NCI-H510A (cell line): ENCODE measurements at places on chromosomes 2 and 18.

- DNase-seq, result no peak
Measured at GRCh38 chr2:197054437-197054836, 127.9 kb upstream of the PGAP1 start.

DNA sequence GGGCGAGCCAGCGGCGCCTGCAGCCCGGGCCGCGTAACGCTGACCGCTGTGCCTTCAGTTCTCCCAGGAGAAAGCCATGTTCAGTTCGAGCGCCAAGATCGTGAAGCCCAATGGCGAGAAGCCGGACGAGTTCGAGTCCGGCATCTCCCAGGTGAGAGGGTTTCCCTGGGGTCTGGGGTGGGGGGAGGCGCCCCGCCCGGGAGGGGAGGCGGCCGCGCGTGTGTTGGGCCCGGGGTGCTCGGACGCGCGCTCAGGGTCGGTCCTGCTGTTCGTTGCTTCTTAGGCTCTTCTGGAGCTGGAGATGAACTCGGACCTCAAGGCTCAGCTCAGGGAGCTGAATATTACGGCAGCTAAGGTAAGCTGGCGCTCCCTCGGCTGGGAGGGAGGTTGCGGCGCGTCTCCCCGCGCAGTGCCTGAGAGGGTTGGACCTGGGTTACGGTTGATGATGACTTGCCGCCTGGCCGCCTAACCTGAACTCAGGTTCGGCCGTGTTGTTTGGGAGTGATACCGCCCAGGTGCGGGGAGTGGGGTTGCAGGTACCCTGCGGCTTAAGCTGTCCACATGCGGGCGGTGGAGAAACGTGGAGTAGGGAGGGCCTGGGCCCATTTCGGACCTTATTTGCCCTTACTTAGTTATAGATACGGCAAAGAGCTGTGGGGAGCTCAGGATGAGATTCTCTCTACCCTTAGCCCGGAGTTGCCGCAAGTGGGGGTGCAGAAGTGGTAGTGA lies 638 bp downstream of the RPS7 start:
- no peak for DNase-seq

- DNase-seq, result no peak
Measured at GRCh38 chr2:66888791-66889631, 454.1 kb downstream of the MEIS1 start.

DNA sequence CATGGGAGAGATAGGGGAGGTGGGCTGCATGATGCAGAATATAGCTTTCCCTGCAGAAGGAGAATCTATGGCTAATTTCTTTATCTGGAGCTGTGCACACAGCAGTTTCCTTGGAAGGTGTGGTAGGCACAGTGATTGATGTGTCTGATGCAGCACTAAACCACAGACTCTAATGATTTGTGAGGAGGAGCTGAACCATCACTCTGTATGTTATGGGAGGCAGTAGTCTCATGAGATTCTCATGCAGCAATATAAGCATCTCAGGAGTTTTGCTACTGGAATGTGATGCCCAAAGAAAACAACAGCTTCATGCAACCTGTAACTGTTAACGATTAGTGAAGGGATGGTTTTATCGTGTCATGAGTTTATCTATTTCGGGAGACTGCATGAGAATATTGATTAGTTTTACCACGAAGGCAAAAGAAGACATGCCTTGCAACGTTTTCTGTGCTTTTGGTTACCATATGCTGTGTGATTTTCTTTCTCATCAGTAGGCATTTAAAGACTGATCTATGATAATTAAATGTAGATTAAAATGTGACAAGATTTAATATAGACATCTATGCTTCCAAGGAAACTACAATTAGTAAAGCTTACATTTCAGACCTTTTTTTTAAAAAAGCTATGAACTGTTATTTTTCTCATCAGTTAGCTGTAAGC lies 286.8 kb downstream of the ARL6IP6 start:
- DNase-seq, result no peak

DNA sequence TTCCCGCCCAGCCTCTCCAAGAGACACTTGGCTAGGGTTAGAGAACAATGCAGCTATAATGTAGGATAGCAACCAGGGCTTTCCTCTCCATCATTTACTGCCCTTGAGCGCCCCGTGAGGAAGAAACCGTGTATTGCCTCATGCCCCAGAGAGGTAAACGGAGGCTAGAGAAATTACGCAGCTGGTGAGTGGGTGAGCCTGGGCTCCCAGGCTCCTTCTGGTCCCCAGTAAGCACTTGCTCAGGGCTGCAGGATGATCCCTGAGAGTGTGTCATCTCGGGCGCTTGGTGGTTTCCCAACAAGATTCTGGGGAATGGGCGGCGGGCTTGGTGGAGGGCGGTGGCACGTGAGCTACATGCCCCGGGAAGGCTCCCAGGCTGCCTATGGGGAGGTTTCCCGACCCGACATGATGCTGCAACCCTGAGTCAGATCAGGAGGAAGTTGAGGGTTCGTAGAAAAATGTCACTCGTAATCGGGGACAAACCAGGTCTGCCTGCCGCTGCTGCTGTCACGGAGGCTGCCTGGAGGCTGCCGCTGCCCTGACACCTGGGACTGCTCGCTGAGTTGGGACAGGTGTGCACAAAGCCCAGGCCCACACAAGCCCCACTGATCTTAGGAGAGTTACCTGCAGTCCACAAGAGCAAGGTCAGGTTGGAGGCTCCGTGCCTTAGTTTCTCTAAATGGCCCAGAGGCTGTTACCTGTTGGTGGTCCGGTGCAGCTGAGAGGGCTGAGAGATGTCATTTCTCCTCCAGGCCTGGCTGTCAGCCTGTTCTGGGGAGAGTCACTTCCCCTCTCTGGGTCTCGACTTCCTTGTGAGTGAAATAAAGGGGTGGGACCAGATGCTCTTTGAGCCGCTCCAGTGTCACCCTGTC lies at the start of gene GPR55:
TSS of gene GPR55 (minus strand) at position 773 of the 872 bp plus-strand sequence. CDS start 14,280 bp downstream, outside the sequence.
- DNase-seq, result no peak

GRCh38 chr2:12222554-12222953 lies 476.1 kb downstream of the LPIN1 start:
- DNase-seq, result no peak

- peak; percentile 33 for DNase-seq
Measured at GRCh38 chr2:46002507-46002883, 294.7 kb upstream of the EPAS1 start.

GRCh38 chr2:25684577-25685473 lies 11.4 kb upstream of the DTNB start:
- DNase-seq, result no peak

DNA sequence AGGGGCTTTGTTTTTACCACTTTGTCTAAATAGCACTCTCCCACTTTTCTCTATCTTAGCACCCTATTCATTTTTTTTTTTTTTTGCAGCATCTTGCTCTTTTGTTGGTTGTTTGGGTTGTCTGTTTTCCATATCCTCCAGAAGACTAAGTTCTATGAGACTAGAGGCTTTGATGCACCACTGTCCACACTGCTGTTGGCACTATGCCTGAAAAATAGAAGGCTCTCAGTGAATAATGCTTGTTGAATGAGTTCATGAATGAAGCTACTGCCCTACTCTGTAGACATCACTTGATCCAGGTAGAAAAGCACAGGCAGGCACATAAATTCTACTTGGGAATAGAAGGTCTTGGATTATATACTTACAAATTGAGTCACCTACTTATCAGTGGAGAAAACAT lies 7.3 kb downstream of the IL1A start:
- no peak for DNase-seq

GRCh38 chr2:134500211-134500935 lies 218.4 kb downstream of the TMEM163 start:
- DNase-seq, result no peak

DNA sequence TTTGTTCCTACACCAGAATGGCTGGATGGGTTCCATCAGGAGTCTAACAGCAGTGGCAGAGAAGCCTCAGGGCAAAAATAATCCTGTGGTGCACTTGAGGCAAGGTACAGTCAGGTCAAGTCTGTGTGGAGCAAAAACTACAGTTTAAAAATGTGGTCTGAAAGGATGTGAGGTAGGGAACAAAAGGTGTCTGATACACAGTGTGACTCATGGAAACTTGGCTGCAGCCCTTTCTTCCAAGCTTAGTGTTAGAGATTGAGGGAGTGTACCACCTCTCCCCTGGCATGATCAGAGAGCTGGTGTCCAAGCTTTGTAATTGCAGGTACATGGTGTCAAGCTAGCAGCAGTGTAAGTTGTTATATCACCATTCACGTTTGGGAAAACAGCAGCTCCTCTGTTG lies 8.9 kb downstream of the ANKAR start:
- no peak for DNase-seq

GRCh38 chr2:218290316-218291261 lies 1.7 kb downstream of the TMBIM1 start:
- DNase-seq, result no peak

- no peak for DNase-seq
Measured at GRCh38 chr2:17708501-17708900, 45.1 kb downstream of the SMC6 start.

DNA sequence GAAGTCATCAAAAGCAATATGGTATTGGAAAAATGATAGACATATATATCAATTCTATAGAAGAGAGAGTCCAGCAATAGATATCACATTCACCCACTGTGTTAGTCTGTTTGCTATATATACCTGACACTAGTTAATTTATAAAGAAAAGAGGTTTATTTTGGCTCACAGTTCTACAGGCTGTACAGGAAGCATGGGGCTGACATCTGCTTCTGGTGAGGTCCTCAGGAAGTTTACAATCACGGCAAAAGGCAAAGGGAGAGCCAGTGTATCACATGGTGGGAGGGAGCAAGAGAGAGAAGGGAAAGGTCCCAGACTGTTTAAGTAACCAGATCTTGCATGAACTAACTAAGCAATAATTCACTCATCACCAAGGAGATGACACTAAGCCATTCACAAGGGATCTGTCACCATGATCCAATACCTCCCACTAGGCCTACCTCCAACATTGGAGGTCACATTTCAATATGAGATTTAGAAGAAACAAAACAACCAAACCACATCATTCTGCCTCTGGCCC lies 470.6 kb downstream of the METTL4 start:
- no peak for DNase-seq

DNA sequence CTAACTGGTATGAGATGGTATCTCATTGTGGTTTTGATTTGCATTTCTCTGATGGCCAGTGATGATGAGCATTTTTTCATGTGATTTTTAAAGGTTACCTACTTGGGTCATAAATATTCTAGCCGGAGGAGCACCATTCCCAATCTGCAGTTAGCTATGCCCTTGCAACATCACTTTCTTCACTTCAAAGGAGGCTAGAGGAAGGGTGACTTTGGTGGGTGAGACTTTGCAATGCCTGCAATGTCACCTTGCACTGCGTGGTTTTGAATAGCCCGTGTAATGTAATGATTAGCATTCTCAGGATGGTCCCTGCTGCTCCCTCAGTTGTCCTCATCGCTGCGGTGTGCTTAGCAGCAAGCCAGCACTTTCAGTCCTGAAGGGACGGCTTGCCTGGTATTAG lies 56.1 kb upstream of the CHRNA1 start:
- DNase-seq, result no peak

DNA sequence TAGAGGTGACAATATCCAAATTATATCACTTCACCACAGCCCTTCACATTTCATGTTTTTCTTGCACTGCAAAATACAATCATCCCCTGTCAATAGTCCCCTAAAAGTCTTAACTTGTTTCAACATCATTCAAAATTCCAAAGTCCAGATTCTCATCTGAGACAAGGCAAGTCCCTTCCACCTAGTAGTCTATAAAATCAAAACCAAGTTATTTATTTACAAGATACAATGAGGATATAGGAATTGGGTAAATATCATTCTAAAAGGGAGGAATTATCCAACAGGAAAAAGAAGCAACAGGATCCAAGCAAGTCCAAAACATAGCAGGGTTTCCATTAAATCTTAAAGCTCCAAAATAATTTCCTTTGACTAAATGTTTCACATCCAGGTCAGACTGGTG lies 1076.1 kb upstream of the TMEFF2 start:
- no peak for DNase-seq

GRCh38 chr2:161147856-161148255 lies 12.4 kb upstream of the TANK start:
- no peak for DNase-seq

GRCh38 chr2:235698028-235698427 lies 204.2 kb downstream of the AGAP1 start:
- DNase-seq, result no peak

DNA sequence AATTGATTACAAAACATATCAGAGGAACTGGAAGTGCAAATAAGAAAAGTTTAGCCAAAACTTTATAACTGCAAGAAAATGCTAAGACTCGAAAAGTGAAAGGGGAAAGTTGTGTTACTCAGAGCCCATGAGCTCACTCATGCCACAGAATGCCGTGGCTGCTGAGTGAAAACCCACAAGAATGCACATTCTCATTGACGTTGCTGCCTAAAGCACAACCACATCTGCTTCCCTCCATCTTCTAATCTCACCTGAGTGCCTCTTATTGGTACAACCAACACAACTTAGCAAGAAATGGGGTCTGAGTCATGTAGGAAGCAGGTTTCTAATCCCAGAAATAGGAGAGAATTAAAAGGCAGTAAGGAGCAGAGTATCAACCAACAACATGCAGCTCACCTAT lies 259.7 kb downstream of the LNPK start:
- DNase-seq, result no peak

- no peak for DNase-seq
Measured at GRCh38 chr2:128442053-128442751, 123.5 kb upstream of the HS6ST1 start.

- DNase-seq, result peak; percentile 38
Measured at GRCh38 chr18:62717169-62717924, 2.0 kb downstream of the PHLPP1 start.

GRCh38 chr2:232689152-232689910 lies 7.8 kb upstream of the GIGYF2 start:
- DNase-seq, result no peak

- no peak for DNase-seq
Measured at GRCh38 chr2:238965371-238966071, 117.6 kb downstream of the TWIST2 start.

DNA sequence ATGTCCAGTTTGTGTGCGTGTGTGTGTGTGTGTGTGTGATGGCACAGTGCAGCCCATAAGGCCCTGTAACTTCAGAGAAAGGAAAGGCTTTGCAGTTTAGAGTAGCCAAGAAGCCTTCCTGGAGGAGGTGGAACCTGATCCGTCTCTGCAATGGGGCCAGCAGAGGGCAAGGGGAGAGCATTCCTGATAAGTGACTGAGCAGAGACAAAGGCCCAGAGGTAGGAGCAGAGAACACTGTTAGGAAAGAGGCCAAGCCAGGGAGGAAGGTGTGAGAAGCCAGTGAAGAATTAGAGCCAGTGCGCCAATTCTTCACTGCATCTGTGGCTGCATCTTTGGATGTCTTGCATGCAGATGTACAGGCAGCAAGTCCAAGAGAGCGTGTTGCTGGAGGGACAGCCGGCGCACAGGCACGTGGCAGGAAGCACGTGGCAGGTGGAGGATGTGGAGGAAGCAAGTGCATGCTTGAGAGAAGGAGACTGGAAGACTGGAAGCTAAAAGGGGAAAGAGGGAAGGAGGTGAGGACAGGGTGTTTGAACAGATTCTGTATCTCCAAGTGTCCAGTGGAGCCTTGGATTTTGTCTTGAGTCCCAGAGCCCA lies 196.3 kb downstream of the CTIF start:
- DNase-seq, result no peak
